GM04503 (cell line): ENCODE measurements at places on chromosomes 12 and 14.

DNA sequence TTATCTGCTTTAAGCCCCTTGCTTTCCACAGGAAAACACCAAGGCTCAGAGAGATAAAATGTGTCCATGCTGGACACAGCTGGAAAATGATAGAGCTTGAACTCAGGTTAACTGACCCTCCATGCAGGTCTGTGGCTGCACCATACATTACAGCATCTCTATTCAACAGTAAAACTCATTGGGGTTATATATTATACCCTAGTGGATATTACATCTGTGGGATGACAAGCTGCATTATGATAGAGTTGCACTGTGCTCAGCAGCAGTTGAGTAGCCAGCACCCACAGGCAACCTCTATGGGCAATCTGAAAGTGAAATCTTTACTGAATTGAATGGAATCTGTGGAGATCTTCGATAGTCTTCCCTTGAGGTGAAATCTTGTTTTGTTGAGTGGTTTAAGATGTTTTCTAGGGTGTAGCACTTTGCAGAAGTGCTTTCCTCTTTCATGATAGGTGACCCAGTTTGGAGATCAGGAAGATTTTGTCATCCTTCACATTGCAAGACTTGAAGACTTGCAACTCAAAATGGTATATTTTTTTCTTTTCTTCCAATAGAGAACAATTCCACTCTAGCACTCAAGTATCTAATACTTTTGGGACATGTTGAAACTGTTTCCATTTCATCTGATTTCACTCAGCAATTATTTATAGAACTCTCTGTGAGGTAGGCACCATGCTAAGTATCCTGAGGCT lies 389.2 kb downstream of the RAD51B start:
- DNase-seq: no peak

GRCh38 chr12:24379861-24380521 lies 430.5 kb upstream of the SOX5 start:
- DNase-seq: no peak

GRCh38 chr14:68309616-68310015 lies 483.3 kb downstream of the ZFP36L1 start:
- no peak for DNase-seq

GRCh38 chr12:57844709-57845477 lies 1.6 kb downstream of the CTDSP2 start:
- DNase-seq: peak; percentile 78

GRCh38 chr14:23951590-23952201 lies 1.9 kb upstream of the DHRS4 start:
- DNase-seq: no peak

DNA sequence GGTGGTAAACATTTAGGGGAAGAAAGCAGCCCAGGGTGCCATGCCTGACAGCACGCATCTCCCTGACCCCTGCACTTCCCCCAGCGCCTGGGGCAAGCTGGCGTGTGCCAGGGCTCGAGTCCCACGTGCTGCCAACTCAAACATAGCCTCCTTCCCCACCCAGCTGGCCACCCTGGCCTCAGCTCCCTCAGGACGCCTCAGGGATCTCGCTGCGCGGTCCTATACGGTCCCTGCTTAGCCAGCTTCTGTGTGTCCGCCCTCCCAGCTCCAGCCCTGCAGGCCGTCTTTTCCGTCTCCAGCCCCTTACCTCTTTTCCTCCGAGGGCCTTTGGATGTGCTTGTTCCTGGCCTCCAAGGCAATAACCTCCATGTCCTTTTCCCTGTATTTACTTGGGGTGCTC lies 71.0 kb downstream of the TESC start:
- DNase-seq: no peak

- DNase-seq: no peak
These were observed 129.3 kb upstream of the SSTR1 start for GRCh38 chr14:38078393-38078792.

- no peak for DNase-seq
These were observed 44.2 kb downstream of the SOCS2 start for GRCh38 chr12:93616584-93617101.

GRCh38 chr14:56720703-56721460 lies 89.4 kb downstream of the OTX2 start:
- no peak for DNase-seq

- no peak for DNase-seq
These were observed 9.9 kb upstream of the KANSL2 start for GRCh38 chr12:48691826-48692487.

DNA sequence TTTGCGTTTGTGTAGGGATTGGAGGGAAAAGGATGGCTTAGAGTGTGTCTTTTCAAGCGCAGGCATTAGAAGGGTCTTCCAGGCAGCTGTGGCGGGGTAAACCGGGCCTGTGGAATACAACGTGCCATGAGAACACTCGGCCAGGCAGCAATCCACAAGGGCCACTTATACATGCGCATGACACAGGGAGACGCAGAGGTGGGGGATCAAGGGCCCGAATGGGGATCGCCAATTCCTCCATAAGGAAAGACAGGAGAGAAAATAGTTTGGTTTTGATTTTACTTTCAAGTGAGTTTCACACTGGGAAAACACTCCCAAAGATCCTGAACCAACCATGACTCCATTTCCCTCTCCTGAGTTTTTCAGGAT lies 71.6 kb downstream of the SPRING1 start:
- DNase-seq: no peak

GRCh38 chr12:103852498-103852997 lies 11.5 kb upstream of the NT5DC3 start:
- no peak for DNase-seq

DNA sequence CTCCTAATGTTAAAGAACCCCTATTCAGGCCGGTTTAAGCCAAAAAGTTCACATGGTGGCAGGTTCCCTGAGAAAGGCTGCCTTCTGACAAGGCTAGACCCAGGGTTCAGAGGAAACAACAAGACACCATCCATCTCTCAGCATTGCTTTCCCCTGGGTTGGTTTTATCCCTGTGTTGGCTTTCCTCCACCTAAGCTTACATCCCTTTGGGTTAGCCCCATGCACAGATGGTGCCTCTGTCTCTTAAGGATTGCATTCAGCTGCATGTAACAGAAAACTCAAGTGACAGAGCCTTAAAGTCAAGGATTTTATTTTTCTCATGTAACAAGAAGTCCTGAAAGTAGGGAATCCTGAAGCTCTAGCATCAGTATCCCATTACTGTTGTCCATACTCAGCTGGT lies 42.8 kb upstream of the RIN3 start:
- DNase-seq: no peak

DNA sequence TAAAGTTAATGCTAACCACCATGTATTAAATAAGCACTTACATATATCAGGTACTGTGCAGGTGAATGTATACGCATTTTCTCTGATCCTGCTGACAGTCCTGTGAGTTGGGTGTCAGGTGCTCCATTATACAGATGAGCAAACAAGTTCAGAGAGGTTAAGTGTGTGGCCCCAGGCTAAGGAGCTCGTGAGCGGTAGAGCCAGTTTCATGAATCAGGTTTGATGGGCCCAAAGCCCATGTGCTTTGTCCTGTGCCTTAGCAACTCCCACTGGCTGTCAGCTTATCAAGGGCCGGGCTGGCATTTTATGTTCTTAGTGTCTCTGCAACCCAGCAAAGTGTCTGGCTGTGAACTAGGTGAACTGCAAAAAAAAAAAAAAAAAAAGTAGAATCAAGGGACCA lies 701.2 kb upstream of the TBX3 start:
- DNase-seq: no peak

GRCh38 chr14:69703047-69704039 lies 63.6 kb upstream of the SRSF5 start:
- no peak for DNase-seq

GRCh38 chr12:76644950-76645349 lies 85.4 kb upstream of the OSBPL8 start:
- DNase-seq: no peak

- no peak for DNase-seq
These were observed 57.6 kb upstream of the FZD10 start for GRCh38 chr12:130104571-130105106.

DNA sequence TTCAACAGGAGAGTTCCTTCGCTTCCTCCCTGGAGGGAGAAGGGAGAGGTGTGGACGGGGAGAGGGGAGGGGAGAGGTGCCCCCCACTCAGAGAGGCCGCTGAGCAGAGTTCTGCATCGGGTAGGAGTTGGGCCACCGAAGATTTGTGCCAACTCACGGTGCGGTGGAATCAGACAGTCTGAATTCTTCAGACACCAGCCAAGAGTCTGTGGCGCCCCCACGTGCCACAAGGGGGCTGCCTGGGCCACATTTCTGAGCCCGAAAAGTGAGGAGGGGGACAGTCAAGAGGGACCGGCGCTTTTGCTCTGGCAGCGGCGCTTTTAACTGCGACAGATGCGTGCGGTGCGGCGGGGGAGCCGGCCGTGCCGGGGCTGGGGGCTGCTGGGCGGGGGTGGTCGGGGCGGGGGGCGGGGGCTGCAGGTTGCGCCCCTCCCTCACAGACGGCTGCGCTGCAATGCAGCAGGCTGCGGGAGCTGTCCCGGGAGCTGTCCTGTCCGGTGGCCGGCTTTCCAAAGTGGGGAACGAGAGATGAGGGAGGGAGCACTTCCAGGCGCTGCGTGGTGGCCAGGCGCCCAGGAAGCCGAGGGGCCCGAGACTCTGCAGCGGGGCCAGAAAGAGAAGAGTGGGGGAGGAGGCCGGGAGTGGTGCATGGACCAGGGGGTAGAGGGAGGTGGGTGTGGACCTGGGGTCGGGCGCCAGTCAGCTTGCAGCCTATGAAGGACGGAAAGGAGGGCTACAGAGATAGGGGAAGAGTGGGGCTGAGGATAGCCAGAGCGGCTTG lies 975 bp upstream of the RTL1 start:
- DNase-seq: no peak

DNA sequence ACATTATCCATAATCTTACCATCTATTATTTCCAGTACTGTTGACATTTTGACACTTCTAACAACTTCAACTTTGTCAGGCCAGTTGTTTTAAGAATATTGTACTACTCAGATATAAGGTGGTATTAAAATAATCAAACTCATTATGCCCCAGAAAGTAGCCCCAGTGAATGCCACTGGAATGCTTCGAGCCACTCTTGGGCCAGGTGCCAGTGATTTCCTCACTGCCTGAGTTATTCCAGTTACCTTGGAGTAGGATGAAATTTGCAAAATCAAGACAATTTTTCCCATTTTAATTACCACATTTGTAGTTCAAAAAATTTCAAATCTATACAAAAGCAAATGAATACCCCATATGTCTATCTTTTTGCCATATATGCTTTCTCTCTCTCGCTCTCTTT lies 9.2 kb downstream of the CIPC start:
- no peak for DNase-seq

- no peak for DNase-seq
These were observed 345.5 kb downstream of the BCAT1 start for GRCh38 chr12:24603371-24603770.

- DNase-seq: peak; percentile 53
These were observed 145.1 kb downstream of the ACSS3 start for GRCh38 chr12:81222846-81223592.

DNA sequence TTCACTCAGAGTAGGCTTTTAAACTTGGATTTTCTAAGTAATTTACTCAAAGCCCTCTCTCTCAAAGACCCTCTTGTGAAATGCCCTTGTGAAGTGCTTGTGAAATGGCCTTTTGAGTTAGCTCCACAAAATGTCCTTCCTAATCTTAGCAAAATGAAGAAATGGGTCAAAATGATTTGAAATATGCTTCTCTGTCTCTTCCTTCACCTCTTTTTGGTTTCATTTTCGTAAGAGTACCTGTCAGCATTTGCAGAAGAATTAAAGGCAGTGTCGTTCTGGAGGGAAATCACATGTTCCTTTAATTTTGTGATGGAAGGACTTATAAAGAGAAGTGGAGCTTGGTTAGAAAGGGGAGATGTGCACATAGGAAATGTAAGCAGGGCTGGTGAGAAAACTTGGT lies 93.7 kb downstream of the HMGA2 start:
- no peak for DNase-seq

DNA sequence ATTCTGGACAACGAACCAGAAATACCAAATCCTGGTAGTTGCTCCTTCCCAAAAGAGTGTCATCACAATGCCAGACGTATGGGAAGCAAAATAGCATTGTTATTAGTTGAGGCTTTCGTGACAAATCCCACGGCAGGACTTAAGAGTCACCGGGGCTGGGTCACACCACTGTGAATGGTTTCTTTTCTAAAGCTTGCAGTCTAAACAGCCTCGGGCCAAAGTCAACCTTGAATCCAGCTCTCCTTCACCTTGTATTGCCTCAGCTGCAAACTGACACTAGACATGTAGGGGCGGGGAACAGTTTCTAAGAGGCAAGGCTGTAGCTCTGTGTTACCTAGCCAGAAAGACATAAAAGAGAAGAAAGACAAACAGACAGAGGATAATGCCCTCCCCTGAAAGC lies 734.8 kb downstream of the MED13L start:
- DNase-seq: no peak
